CD4-positive, alpha-beta T cell treated with Interleukin-6 at 100 ng/mL for 8 hours (primary cell): ENCODE measurements at places on chromosomes 7 and 10.

- no peak for DNase-seq
These were observed 34.6 kb downstream of the CHST3 start for GRCh38 chr10:71998840-71999194.

GRCh38 chr7:150831851-150832250 is 20.5 kb upstream of the AOC1 start:
- DNase-seq, result no peak

DNA sequence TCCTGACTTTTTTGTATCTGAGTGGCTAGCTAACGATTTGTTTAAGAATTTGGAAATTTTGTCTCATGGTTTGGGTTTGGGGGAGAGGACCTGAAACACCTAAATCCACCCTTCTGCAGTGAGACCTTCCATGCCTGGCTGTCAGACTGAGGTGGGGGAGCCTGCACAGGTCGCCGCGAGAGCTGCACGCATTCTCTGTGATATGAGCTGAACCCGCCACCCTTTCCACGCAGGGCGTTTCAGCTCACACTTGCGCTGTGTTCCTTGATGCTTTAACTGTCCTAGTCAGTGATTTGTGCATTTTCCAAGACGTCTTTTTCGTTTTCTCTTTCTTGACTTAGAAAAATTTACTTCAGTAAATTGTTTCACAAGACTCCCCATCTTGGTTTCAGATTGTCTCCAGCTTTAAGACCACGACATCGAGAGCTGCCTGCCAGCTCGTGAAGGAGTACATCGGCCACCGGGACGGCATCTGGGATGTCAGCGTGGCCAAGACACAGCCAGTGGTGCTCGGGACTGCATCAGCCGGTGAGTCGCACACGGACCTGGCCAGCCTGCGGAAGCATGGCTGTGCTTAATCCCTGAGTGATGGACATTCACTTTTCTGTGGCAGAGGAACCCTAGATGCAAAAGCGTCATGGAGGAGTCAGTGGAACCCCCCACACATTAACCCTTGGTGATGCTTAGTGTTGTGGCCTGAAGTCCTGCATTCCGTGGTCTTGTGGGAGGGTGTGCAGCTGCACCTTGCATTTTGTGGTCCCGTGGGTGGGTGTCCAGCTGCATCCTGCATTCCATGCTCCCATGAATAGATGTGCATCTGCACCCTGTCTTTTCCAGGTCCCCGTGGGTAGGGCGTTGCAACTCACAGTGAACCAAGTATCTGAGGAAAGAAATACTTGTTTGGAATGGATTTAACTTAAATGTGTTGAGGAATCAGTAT is 28.1 kb downstream of the WDR37 start:
- DNase-seq, result no peak

DNA sequence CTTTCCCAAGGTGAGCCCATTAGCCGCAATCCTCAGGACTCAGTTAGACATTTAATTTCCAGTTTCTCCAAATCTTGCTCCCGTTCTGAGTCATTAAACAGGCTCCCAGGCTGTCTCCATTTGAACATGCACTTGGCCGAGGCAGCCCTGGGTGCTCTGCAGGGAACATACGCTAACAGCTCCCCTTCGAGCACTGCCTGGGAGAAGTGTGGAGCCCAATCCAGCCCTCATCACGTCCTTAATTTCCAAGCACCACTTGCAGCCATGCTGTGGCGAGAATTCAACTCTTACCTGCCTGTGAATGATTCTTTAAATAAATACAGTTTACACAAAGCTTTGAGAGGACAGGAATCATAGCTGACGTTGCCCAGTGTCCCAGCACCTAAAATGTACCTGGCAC is 218.2 kb downstream of the CCSER2 start:
- DNase-seq, result no peak

DNA sequence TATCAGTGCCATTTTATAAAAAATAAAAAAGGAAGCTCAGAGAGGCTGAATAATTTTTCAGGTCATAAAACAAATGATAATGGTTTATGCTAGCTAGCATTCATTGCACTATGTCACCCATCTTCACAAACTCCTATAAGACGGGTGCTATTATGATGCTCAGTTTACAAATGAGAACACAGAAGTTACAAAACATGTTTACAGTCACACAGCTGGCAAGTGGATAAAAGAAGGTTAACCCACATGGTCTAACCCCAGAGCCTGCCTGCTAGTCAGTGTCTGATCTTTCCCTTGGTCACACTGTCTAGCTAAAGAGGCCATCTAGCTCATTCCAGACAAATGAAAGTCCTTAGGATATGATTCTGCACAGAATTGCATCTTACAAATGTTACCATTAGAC is 39.4 kb downstream of the SLC16A9 start:
- DNase-seq, result no peak

DNA sequence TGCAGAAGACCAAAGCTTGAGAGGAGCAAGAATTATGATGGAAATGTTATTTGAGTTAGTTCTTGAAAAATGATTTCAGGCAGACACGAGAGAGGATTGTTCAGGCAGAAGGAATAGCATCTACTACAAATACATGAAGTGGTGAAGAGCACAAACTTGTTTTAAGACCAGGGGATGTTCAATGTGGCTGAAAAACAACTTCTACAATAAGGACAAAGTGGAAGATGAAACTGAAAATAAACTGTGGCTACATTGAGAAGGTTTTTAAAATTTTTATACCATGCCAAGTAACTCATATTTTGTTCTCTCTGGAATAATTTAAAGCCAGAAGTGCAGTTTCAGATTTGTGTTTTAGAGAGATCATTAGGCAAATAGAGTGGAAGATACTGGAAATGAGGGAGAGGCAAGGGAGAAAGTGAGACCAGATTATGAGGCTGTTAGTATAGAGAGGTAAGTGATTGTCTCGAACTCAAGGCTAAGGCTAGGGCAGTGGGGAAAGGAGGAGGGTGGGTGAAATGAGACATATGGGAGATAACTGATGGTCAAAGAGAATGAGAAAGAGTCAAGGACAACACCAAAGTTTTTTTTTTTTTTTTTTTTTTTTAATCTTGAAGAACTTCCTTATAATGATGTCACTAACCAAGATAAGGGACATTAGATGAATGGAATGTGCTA is 115.4 kb downstream of the MDFIC start:
- no peak for DNase-seq

- DNase-seq, result no peak
These were observed 24.6 kb downstream of the JAZF1 start for GRCh38 chr7:28155964-28156363.

DNA sequence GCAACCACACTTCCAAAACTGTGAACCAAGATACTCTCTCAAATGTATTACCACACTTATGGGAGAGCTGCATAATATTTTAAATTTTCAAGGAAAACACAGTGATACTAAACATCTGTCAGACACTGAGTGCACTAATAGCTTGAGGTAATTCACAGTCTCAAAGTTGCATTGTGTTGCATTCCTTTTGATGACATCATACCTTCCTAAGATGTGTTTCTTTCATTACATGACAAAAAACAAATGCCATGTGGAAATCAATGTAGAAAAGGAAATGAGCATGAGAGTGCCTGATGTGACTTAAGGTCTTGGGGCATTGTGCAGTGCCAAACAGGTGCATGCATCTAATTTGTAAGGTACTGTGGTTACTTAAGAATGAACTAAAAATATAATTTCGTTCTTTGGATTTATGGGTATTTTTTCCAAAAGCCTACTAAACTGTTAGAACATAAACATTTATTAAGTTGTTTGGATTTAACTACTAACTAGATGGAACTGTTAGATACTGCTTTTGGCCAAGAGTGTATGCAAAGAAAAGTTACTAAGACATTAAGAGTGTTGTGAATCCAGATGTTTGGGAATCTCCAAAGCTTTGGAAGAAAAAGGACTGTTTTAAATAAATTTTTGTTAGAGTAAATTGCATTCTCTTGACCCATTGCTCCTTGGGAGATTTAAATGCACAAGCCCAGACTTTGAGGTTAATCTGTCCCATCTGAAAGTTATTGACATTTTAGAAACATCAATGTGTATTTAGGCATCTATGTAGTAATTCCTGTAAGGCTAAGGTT is 496.2 kb upstream of the SEMA3D start:
- no peak for DNase-seq

GRCh38 chr10:76523791-76524351 is 1092.4 kb downstream of the LRMDA start:
- DNase-seq, result no peak

DNA sequence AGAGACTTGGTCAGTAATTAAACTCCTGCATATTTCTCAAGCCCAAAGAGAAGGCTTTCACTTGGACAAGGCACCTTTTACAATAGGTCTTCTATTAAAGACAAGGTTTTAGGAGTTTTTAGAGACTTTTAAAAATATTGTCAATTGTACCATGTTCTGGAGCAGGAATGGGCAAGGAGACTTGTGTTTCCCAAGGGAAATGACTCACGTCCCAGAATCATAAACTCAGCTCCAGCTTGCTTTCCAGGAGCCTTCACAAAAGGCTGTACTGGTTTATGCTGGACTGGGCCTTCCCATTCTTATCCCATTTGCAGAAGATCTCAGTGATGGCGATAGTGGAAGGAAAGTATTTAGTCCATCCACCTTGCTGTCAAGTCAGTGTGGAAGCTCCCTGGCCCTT is 7.8 kb upstream of the GLI3 start:
- no peak for DNase-seq

DNA sequence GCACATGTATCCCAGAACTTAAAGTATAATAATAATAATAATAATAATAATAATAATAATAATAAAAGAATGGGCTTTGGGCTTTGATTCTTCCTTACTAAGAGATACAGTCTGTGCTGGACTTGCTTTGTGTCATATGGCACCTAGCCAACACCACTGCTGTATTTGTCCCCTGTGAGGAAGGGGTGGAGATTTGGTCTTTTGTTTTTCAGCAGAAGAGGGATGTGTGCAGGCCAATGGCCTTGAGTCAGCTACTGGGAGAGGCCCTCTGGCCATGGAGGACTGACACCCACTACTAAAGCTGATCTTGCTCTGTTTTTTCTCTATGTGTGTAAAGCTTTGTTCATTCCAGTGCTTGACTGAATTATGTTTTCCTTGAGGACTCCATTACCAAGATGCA is 573.0 kb upstream of the PCDH15 start:
- no peak for DNase-seq

GRCh38 chr7:96819111-96819700 is 109.6 kb upstream of the SEM1 start:
- no peak for DNase-seq

GRCh38 chr10:102633848-102634247 is 10.4 kb upstream of the TRIM8 start:
- DNase-seq, result no peak

DNA sequence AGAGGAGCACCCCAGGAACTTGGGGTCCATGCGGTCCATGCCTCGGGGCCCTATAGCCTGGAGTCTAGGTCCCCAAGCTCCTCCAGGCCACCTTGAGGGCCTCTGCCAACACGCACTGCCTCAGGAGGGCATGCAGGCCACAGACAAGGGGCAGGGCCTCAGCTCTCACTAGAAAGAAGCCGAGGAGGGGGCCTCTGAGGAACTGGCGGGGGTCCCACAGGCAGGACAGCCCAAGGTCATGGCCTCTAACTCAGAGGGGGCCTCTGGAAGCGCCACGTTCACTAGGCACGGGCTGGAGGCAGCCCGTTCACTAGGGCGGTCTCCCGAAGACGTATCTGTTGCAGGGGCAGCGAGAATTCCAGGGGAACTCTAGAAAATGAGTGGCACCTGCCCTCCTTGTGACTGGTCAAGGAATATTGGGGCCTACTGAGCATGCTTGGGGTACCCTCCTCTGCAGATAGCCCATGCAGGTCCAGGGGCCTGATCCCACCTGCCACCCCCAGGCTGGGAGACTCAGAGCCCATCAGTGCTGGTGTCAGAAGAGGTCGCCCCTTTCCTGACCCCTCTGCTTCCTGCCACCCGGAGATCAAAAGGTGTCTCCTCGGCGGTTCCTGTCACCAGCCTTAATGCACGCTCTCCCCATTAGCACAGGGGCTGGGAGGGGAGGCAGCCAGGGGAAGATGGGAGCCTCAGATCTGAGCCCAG is 86.7 kb upstream of the RET start:
- DNase-seq, result no peak

GRCh38 chr10:58565271-58565670 is 52.6 kb downstream of the BICC1 start:
- DNase-seq, result no peak

DNA sequence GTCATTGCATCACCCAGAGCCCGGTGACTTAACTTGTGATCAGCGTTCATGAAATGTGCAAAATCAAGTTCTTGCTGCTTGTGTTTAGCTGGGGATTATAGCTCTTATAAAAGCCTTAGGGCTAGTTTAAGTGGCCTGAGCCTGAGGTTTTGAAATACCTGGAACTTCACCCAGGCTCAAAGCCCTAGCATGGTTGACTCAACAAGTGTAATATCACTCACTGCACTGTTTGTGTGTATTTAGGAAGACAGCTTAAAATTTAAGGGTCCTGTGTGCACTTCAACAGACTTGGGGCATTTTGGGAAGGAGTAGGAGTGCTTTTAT is 489.5 kb downstream of the GATA3 start:
- DNase-seq, result no peak

GRCh38 chr10:45204954-45205775 is 110.2 kb downstream of the OR13A1 start:
- DNase-seq, result no peak

DNA sequence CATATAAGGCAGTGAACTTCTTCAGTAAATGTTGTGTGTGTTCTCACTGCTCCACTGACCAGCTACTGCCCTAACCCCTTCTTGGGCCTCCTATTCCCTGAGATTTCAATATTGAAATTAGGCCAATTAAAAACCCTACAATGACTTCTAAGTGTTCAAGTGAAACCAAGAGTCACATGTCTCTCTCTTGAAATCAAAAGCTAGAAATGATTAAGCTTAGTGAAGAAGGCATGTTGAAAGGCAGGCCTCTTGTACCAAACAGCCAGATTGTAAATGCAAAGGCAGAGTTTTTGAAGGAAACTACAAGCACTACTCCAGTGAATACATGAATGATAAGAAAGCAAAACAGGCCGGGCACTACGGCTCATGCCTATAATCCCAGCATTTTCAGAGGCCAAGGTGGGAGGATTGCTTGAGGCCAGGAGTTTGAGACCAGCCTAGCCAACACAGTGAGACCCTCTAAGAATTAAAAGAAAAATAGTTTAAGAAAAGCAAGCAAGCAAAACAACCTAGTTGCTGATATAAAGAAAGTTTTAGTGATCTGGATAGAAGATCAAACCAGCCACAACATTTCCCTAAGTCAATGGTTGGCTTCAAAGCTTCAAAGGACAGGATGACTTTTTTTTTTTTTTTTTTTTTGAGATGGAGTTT is 22.3 kb downstream of the BRAF start:
- DNase-seq, result peak; percentile 18

- DNase-seq, result no peak
These were observed 325.8 kb upstream of the ZMIZ1 start for GRCh38 chr10:78742730-78743615.

DNA sequence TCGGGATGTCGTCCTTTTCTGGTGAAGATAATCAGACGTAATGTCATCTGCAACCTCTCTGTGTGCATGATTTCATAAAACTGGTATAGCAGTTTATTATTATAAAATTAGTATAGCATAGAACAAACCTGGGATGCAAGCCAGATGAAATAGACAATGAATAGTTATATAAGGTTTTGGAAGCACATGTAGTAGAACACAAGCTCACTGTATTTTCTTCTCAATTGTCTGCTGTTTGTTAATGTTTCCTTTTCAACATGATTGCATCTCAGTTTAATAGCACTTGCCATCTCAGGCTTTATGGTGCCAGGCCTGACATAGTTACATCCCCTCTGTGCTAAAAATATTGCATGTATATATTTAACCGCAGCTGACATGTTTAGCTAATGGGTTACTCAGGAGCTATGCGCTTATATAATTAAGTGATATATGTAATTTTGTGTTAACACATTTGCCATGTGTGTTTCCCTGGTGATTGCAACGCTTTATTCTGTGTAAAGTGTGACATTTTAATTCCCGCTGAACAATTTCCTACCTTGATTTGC is 132.7 kb downstream of the ARID5B start:
- no peak for DNase-seq

- DNase-seq, result no peak
These were observed 60.3 kb downstream of the RASGEF1A start for GRCh38 chr10:43206391-43207235.
